T-helper 1 cell (primary cell): ENCODE measurements at places on chromosomes 5 and 9.
A peak's percentile ranks its signal among the peaks of the same experiment; 100 is the strongest.

DNA sequence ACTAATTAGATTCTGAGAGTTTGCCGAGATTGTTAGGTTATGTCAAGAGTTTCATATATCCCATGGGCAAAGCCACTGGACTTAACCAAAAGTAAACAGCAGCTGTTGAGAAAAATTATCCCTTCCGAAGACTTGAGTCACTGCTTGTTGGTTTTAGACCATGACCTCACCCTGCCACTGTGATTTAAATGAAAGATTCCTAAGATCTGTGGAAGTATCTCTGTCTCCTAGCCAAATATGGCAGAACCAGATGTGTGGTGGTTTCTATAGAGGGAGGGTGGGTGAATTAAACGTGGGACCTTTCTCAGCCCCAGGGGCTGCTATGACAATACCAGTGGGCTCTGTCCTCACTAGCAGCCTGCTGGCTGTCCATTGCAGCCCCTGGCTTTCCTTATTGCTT, 19.3 kb downstream of the DMRT3 start:
- no peak for DNase-seq

DNA sequence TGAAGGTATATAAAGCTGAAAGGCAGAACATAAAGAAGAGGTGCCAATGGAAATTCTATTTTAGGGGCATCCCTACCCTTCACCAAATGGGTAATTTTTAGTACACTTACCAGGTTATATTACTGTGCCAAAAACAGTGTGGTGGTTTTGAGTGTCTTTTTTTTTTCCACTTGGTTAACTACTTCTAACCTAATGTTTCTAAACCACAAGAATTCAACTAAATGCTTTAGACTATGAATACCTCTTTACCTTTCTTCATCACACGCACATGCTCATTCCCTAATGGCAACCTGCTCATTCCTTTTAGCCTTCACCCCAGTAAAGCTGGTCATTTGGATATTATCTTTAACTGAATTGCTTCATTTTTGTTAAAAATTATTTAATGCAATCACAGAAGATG, 215.6 kb downstream of the PIK3R1 start:
- DNase-seq = no peak

- DNase-seq = peak; percentile 66
Observed at GRCh38 chr5:140351609-140352334, 5.4 kb upstream of the HBEGF start.

DNA sequence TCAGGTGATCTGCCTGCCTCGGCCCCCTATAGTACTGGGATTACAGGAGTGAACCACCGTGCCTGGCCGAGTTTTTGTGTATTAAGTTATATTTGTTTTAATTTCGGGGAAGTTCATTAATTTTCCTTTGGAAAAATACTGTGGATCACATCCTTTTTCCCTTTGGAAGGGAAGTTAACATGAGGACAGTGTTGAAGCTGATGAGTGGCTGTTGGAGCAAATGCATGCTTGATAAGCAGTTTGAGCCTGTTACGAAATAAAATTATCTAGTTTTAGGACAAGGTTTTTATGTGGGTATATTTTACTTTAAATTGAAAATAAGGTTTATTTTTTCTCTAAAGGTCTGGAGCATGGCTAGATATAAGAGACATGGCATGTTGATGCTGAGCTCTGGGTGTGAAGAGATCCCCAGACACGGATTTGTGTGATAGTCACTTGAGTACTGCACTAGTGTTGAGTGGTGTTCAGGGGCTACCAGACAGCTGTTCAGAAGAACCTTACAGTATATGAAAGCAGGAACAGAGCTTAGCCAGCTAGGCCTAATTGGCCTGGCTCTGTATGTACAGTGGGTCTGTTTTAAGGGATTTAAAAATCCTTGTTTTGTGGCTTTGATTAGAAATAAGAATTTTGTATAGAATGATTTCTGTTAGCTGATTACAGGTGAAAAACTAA, 17.4 kb downstream of the LMNB1 start:
- no peak for DNase-seq

- no peak for DNase-seq
Observed at GRCh38 chr5:44387406-44387805, 1.8 kb downstream of the FGF10 start.

DNA sequence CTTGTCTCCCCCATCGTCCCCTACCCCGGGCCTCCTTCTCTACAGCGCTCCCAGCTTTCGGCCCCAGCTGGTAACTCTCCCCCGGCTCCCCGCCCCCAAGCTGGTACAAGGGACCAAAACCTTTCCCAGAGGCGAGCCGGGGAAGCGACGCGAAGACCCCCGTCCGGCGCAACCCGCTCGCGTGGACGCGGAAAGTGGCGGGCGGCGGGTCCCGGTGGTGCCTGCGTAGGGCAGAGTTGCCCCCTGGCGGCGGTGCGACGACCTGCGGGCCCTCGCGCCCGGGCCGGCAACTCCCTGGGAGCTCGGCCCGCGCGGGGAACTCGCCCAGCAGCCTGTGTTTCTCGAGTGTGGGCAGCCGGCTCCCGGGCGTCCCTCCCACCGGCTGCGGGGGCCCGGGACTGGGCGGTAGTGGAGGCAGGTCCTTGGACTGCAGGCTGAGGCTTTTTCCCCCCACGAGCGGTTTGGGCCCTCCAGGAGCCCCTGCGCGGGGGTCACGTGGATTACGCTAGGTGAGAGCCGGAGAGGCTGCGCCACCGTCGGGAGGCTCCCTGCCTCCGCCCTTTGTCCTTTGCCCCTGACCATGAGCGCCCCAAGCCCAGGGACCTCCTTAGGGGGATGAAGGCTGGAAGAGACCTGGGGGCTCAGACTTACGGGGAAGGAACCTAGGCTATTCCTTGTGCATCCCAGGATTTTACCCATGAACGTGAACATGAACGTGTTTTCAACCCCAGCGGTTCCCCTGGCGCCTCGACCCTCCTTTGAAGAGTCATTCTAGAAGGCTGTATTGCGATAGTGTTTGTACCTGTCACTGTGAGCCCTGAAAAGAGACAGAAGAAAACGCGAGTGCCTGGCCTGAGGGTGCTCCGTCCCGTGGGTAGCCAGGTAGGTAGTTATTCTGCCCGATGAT, 2.9 kb upstream of the FOXD1 start:
- DNase-seq = peak; percentile 52

DNA sequence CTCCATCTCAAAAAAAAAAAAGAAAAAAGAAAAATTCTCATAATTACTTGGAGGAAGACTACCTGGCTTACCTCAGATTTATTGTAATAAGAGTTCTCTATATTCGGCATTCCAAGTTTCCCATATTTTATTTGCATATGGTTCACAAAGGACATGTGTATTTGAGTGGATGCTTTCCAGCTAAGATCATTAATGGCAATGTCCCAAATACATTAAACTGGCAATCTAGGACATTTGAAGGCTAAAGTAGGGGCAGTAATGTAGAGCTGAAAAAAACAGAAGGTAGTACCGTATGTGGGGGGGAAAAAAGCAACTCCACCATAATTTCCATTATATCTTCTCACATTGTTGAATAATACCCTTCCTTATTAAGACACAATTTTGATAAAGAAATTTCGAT, 4.9 kb downstream of the TUT7 start:
- DNase-seq = no peak

GRCh38 chr9:134809292-134809691, 71.3 kb upstream of the FCN2 start:
- DNase-seq = no peak

- DNase-seq = no peak
Observed at GRCh38 chr5:123936548-123936947, 424.6 kb downstream of the CSNK1G3 start.

GRCh38 chr5:83101514-83101913, 24.2 kb downstream of the XRCC4 start:
- no peak for DNase-seq

DNA sequence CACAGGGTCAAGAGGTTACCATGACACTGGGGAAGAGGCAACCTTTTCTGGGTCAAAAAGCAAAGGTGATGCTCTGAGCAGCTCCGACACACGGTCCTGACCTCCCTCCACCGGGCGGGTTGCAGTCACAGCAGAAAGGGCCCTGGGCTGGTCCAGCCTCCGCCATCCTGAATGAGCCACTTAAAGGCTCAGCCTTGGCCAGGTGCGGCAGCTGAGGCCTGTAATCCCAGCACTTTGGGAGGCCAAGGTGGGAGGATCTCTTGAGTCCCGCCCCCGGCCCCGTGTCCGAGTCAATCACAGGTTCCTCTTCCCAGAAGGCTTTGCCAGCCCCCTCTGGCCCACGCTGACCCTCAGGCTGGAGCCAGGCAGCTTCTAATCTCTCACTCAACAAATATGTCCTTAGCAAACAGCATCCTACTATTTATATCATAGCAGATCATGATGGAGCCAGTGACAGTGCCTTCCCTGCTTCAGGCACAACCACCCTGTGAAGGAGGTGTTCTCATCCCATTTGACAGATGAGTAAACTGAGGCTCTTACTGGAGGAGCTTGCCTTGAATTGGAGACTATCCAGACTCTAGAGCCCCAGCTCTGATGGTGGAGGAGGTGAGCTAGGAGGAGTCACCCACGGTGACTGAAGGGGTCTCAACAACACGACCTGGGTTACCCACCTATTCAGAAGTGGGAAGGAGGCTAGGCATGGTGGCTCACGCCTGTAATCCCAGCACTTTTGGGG, 79.1 kb downstream of the LRSAM1 start:
- DNase-seq = no peak

DNA sequence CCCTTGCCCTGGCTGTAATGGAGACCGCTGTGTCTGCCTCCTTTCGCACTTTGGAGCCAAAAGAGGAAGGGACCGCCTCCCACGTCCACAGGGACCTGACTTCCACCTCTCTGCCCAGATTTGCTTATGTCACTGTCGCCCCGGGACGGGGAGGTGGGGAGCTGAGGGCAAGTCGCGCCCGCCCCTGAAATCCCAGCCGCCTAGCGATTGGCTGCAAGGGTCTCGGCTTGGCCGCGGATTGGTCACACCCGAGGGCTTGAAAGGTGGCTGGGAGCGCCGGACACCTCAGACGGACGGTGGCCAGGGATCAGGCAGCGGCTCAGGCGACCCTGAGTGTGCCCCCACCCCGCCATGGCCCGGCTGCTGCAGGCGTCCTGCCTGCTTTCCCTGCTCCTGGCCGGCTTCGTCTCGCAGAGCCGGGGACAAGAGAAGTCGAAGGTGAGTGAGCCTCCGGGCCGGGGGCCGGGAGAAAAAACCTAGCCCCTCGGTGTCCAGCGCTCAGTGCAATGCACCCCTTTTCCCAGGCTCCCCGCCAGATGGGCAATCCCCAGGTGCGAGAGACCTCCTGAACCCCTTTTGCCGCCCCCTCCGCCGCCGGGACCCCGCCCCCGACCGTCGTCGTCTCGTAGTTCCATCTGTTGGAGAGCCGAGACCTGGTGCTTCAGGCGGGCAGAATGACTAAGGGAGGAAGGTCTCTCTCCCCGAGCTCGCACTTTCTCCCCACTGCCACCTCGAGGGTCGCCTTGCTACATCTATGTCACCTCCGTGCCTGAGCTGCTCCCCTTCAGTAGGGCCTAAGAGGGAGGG, at the start of gene GPX3:
Gene GPX3 (plus strand): TSS at position 288 of the 807 bp plus-strand sequence. CDS start 64 bp downstream, at position 352.
- no peak for DNase-seq

GRCh38 chr5:13354611-13355010, 589.9 kb downstream of the DNAH5 start:
- no peak for DNase-seq

- DNase-seq = no peak
Observed at GRCh38 chr5:97764700-97765099, 581.7 kb upstream of the RIOK2 start.

GRCh38 chr5:175687231-175687701, 29.4 kb downstream of the HRH2 start:
- DNase-seq = no peak

- DNase-seq = no peak
Observed at GRCh38 chr9:1909322-1909721, 105.8 kb upstream of the SMARCA2 start.

GRCh38 chr5:37248421-37248969, 681 bp downstream of the CPLANE1 start:
- no peak for DNase-seq

- no peak for DNase-seq
Observed at GRCh38 chr9:135329571-135330306, 149.8 kb upstream of the PPP1R26 start.

GRCh38 chr9:113219186-113219936, 1.7 kb downstream of the FKBP15 start:
- DNase-seq = no peak

- no peak for DNase-seq
Observed at GRCh38 chr9:108837530-108837929, 18.3 kb downstream of the ACTL7B start.

DNA sequence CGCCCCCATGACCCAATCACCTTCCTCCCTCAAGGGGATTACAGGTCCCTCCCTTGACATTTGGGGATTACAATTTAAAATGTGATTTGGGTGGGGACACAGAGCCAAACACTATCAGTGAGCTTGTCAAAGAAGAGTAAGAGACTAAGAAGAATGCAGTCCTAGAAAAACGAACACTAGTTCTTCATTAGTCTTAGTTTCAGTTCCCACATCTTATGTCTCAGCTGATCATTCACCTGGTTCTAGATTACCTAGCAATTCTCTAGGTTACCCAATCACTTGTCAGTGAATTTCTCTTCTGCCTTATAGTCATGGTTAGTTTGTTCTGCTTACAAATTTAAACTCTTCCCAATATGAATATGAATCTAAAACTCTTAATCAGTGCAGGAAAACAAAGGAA, 251.5 kb downstream of the COX7C start:
- DNase-seq = no peak

DNA sequence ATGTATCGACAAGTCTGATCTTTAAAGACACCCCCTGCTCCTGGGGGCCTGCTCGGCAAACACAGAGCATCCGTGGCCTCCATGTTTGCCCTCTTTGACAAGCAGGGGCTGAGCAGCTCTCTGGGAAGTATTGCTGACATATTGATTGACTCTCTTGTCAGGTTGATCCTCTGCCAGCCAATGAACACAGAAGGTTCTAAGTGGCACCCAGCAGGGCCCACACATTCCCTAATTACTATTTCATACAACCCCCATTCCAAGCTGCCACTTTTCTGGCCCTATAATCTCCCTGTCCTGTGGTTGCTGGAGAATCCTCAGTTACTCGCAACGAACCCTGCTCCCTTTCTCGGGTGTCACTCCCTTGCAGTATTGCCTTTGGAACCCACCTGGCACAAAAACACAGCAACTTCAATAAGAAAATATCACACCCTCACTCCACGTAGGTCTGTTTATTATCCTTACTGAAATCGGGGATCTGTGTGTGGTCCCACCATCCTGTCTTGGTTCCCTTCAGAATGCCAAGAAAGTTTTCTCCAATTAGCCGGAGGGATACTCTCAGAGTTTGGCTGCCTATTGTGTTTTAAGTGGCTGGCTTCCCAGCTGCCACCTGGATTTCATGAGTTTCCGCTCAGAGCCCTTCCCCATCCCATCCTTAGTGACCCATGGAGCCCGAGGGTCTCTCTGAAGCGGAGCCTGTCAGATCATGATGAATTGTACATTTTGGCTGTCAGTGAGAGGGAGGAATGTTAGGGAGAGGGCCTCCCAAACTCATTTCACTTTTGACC, 249.0 kb upstream of the WWC1 start:
- DNase-seq = no peak

GRCh38 chr5:135491552-135492318, 39.6 kb upstream of the TIFAB start:
- DNase-seq = no peak

GRCh38 chr5:107389775-107390148, 281.0 kb downstream of the EFNA5 start:
- no peak for DNase-seq

- no peak for DNase-seq
Observed at GRCh38 chr5:1412163-1412562, 33.1 kb downstream of the SLC6A3 start.

GRCh38 chr9:130117816-130118632, 54.2 kb upstream of the NCS1 start:
- no peak for DNase-seq
